Hematopoietic multipotent progenitor cell treated with erythropoietin and hydrocortisone succinate and interleukin-3 and kit ligand, for 8 days (in vitro differentiated cells): ENCODE measurements at places on chromosomes 2 and 18.

GRCh38 chr18:59505356-59505755 is 146.3 kb upstream of the LMAN1 start:
- DNase-seq: no peak

GRCh38 chr2:70941701-70942100 is 6.0 kb downstream of the ATP6V1B1 start:
- DNase-seq: no peak

- no peak for DNase-seq
Measured at GRCh38 chr18:76507830-76508385, 12.9 kb upstream of the ZNF516 start.

DNA sequence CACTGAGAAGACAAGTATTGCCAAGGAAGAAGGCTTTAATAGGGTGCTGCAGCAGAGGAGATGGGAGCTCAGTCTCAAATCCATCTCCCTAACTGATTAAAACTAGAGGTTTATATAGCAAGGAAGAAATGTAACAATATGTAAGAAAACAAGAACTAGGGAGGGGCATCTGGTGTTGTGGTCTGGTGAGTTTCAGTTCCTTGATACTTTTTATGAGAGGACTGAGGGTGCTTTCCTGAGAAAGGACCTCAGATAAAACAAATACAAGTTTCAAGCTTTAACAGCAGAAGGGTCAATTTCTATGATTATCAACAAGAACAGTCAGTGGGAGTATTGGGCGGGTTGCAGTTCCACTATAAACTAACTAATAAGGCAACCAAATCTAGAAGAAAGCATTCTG is 1967.5 kb downstream of the SUCLG1 start:
- DNase-seq: no peak

DNA sequence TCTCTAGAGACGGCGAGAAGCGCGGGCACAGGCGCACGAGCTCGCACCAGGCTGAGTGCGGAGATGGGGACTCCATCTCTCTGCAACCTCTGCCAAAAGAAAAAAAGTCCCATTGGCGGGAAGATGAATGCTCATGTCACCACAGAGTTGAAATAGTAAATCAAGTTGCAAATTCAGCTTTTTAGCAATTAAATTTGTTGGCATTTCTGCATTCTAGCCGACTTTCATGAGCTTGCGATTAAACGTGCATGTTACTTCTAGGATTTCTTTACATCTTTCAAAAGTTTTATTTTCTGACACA is 588 bp downstream of the CHAC2 start:
- DNase-seq: peak; percentile 70
